Activated effector memory CD4-positive, alpha-beta T cell treated with Interleukin-2 at 50 U/mL for 16 hours (primary cell): ENCODE measurements at places on chromosomes 3 and 15.

DNA sequence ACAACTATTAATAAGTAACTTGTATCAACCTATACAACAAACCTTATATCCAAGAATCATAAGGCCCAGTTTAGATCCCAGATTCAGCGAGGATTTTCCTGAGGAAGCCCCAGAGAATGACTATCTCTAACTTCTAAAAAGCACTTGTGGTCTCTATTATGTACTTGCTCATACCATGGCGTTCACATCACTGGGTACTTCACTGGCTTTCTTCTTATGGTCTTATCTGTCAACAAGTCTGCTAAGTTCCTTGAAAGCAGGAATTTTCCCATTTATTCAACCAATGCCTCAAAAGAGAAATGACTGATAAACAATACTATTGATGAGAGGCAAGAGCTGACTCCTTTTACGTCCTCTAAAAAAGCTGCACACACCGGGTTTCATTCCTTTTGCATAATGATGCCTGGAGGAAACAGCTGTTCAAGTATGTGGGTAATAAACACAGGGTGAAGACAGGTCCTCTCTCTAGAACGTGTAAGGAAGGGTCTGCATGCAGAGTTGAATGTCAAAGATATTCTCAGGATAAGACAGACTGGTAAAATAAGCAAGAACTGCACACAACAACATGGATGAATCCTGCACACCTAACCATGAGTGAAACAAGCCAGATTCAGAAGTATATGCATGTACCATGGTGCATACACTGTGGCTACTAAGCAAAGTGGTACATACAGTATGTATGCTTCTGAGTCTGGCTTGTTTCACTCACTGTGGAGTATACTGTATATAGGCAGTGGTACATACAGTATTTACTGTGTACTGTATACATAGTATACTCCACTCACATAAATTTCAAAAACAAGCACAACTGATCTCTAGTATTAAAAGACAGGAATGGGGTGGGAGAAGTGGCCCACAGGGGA lies 408.7 kb downstream of the SHQ1 start:
- DNase-seq, result no peak

- no peak for DNase-seq
Measured at GRCh38 chr3:52019352-52020080, 23.8 kb upstream of the RPL29 start.

DNA sequence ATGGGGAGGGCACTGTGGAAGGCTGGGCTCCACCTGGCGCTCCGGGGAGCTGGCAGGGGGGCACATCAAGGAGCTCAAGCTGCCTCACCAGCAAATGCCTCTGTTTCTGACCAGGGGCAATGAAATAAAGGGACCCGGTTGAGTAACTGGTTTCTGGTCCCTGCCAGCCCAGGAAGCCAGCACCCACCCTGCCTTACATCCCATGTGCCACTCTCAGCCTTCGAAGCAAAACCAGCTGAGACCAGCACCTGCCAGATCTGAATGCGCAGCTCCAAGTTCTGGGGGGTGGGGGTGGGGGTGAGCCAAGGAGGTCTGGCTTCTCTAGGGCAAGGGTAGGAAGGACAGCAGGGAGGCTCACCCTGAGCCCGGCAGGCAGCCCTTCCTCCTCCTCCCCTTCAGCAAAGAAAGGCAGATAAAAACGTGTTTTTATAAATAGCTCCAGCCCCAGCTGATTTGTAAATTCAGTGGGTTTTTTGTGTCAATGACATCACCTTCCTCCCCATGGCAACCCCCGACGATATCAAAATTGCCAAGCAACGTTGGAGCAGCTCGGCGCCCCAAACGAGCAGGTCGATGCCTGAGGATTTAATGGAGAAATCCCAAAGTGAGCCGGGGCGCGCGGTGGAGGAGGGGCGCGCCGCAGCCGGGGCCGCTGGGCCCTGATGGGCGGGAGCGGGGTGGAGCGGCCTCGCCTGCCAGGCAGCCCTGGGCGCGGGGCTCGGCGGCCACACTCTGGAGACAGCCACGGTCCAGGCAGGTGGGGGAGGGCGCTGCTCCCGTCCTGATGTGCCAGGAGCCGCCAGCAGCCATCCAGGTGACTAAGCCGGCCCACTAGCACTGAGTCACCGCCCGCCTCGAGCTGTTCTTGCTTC lies at the start of gene PAK6:
Gene PAK6 (plus strand): TSS at position 532 of the 872 bp plus-strand sequence. CDS start 25,723 bp downstream, outside the sequence.
- DNase-seq, result no peak

GRCh38 chr3:53668872-53669271 lies 174.5 kb downstream of the CACNA1D start:
- DNase-seq, result no peak

- DNase-seq, result no peak
Measured at GRCh38 chr3:178172121-178172520, 364.1 kb upstream of the KCNMB2 start.

DNA sequence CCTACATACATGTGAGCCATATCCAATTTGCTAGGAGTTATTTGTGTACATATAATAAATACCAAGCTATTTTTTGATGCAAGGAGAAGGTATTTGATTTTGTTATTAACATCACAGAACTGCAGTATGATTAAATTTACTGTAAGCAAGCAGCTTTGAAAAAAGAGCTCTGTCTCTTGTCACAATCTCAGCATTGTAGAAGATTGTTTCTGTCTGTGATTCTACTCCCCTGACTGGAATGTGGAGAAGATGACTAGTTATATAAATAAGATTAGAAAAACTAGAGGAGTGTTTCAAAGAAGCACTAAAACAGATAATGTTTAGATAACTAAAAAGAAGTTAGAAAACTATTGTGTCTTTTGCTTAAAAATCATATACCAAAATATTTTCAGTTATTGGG lies 17.1 kb upstream of the DCBLD2 start:
- DNase-seq, result no peak

- no peak for DNase-seq
Measured at GRCh38 chr3:149332771-149333170, 665 bp downstream of the TM4SF18 start.

- DNase-seq, result no peak
Measured at GRCh38 chr3:20064387-20064786, 24.1 kb downstream of the KAT2B start.

DNA sequence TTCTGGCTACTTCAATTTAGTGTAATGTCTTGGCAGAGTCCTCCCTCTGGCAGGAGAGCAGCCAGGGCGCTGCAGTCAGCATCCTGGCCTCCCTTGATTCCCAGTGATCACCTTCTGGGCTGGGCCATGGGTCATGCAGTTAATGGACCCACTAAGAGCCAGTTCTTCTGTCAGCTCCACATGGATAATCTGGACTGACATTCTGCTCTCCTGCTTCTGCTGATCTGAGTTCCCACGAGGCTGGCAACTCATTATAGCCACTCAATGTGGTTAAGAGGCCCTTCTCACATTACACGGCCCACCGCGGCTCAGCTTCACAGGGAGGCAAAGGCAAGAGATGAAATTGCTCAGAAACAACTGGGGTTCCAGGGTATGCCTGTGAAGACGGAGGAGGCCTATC lies 94.0 kb downstream of the WDR76 start:
- no peak for DNase-seq

GRCh38 chr15:66698318-66698961 lies 3.6 kb upstream of the SMAD6 start:
- no peak for DNase-seq

DNA sequence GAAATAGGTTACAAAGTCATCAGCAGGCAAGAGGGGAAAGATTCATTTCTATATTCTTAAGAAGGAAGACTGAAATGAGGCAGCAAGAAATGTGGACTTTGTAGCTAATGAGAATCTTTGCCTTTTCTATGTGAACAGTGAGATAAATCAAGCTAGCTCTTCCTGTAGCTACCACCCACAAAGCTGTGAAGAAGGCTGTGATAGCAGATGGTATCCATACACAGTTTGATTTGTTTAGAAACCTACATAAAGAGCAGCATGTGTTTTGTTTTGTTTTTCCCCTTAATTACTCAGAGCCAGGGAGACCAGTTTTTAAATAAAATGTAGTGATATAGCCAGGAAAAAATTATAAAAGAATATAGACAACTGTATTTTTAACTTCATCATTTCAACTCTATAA lies 45.5 kb downstream of the TEX9 start:
- no peak for DNase-seq

DNA sequence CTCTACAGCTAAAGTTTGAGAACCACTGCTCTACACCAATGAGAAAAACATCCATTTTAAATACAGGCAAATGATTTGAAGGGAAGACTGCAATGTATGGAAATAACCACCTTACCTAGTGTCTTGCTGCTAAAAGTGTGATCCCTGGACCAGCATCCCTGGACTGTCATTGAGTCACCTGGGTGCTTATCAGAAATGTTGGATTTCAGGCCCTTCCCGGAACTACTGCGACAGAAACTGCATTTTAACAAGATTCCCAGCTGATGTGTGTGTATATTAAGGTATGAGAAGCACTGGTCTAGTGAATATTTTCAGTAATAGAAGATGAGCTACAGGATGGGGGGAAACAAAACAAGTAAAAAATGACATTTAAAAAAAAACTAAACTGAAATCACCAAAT lies 324.1 kb downstream of the MECOM start:
- DNase-seq, result no peak

GRCh38 chr15:31487811-31488436 lies 161.3 kb downstream of the KLF13 start:
- no peak for DNase-seq

DNA sequence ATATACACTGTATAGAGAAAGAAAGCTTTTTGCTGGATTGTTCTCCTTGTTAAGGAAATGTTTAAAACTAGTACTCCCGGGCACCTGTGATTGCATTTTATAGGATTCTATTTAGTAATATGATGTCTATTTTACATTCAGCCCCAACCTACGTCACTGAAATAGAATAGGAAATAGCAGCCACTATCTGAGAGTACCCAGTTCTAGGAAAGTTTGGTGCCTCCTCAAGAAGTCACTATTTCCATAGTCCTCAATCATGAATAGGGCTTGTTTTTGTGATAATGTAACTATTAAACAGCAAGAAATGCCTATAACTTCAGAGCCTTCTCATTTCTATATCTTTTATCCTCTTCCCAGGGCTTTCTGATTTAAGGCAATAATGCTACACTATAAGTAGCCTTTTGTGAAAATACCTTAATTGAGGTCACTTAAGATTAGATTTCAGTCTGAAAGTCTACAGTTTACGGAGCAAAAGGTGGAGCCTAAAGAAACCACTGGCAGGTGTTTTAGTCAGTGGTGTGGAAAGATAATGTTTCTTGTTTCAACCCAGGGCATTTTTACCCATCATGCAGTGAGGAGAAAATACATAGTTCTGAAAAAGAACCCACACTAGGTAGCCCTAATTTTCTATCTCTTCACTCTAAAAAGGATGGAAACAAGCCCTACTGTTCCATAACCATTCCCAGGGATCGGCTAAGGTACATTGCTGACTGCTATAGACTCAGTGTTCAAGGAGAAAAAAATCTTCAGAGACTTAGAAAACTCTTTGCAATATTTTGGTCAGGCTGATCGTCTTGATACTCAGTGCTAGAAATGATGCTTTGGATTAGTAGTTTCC lies 38.7 kb downstream of the TIGIT start:
- no peak for DNase-seq

- DNase-seq, result no peak
Measured at GRCh38 chr3:189699885-189700284, 68.7 kb downstream of the TP63 start.

DNA sequence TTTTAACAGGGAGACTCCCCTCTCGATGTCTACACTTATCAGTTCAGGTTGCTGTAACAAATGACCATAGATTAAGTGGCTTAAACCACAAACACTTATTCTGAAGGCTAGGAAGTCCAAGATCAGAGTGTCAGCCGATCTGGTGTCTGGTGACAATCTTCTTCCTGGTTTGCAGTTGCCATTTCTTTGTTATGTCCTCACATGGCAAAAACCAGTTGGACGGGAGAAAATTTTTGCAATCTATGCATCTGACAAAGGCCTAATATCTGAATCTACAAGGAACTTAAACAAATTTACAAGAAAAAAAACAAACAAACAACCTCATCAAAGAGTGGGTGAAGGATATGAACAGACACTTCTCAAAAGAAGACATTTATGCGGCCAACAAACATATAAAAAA lies 116.9 kb upstream of the FOXB1 start:
- DNase-seq, result no peak

DNA sequence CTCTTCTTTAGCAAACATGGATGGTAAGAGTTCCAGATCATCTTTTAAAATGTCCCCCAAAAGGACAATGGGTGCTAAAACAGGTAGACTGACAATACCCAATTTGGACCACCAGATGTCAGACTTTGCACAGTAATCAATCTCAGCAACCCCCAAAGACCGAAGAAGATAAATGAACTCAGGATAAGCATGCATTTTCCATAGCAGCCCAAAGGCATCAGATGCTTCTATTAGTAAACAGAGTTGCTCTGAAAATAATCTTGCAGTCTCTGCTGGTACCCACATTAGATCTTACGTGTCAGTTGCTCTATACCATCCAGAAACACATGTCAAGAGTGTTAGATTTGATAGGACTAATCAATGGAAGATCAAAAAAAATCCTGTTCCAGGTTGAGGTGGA lies 20.6 kb downstream of the MYH15 start:
- DNase-seq, result no peak

DNA sequence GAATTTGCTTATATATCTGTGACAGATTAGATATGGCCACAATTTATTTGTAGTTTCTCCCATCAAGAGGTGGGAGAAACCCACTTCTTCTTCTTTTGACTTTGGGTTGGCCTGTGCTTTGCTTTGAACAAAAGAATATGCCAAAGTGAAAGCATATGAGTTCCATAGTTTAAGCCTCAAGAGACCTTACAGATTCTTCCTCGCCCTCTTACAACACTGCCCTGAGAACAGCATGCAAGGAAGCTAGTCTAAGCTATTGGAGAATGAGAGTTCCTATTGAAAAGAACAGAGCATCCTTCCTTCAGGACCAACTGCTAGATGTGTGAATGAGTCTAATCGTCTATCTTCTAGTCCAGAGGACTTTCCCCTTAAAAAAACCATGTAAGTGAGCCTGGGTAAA lies 394.8 kb downstream of the TUSC7 start:
- no peak for DNase-seq

DNA sequence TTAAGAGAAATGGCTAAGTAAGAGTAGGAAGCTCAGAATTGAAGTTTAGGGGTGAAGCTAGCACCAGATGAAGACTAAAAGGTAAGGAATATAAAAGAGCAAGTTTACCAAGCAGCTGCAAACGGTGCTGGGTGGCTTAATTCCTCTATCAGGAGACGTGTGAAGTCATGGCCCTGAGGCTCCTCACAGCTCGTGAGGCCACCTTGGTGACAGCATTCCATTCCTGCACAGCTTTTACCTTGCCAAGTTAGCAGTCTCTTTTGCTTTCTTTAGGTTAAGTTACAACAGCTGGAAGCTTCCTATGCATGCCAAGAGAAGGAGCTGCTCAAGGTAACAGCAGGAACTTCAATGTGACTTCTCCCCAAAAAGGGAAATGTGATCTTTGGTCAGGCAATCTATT lies 6.4 kb downstream of the TMCO5A start:
- no peak for DNase-seq
